ENCODE measurements at places on chromosomes 12 and 14.

DNA sequence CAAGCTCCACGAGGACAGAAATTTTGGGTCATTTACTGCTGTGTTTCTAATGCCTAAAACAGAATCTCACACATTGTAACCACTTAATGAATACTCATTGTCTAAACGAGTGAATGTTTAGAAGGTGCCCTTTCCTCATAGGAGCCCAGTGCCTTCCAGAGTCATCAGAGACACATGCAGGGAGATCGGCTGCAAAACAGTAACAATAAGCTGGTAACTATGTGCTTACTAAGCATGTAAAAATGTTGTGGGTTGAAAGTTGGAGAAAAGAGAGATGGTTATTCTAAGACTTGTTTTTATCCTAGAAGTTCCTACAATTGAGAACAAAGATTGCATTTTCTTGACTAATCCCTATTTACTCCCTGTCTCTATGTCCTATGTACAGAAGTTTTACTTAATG lies 7.4 kb downstream of the TESPA1 start:
- DNase-seq = peak; percentile 65

DNA sequence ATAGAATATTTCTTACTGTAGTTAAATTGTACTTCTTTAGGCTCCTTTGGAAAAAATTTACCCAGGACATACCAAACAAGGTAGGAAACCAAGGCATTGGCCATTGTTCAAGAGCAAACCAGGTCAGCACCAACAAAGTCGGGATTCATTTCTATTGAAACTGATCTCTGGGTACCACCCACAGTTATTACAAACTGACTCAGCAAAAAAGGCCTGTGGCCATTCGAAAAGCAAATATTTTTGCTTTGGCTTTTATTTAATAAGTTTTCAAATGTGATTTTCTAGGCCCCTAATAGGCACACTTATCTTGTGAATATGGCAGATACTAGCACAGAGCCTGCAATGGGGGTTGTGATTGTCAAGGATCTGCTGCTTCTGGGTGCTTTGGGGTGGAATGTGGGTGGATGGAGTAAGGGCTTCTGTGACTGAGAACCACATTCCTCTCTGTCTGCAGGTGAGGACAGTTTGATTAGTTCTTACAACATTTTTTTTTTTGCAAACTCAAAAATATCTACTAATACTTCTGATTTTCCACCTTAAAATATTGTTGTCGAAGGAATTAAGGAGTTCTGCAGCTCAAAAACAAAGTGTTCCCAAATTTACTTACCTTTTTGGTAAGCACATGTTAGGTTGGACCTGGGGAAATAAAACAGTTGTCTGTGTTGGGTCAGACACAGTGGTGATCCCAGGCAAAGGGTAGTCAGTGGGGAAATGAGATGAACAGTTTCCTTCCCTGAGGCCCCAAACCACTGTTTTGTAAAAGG lies 45.1 kb downstream of the FLRT2 start:
- DNase-seq = no peak

DNA sequence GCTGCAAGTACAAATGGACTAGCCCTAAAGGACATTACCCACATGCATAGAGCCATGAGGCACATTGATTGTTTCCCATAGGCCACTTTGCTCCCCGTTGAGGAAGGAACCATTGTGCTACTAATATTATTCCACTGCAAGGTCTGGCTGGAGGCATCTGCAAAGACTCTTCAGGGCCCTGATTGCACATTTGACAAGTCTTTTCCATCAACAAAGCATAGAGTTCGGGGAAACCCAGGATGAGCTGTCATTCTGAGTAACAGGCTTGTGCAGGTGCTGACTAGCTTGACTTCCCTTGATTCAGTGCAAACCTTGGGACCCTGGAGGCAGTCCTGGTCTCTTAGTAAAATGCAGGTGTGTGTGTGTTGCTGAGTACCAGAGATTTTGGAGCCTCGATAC lies 73.8 kb downstream of the SUSD6 start:
- DNase-seq = peak; percentile 66

DNA sequence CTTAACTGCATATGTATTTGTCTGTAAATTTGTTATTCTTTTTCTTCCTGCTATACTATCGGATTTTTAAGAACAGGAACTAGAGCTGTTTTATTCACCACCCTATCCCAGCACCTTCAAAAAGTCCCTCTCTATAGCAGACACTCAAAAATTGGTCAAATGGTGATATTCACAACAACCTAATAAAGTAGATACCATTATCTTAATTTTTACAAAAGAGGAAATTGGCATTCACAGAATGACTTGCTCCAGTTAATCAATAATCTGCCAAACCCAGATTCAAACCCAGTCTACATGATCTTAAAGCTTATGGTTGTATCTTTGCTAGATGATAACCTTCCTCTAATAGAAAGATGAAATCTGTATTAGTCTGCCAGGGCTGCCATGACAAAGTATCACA lies 426.6 kb downstream of the EGLN3 start:
- no peak for DNase-seq

GRCh38 chr12:64064240-64064639 lies 157.9 kb downstream of the KICS2 start:
- DNase-seq = no peak

DNA sequence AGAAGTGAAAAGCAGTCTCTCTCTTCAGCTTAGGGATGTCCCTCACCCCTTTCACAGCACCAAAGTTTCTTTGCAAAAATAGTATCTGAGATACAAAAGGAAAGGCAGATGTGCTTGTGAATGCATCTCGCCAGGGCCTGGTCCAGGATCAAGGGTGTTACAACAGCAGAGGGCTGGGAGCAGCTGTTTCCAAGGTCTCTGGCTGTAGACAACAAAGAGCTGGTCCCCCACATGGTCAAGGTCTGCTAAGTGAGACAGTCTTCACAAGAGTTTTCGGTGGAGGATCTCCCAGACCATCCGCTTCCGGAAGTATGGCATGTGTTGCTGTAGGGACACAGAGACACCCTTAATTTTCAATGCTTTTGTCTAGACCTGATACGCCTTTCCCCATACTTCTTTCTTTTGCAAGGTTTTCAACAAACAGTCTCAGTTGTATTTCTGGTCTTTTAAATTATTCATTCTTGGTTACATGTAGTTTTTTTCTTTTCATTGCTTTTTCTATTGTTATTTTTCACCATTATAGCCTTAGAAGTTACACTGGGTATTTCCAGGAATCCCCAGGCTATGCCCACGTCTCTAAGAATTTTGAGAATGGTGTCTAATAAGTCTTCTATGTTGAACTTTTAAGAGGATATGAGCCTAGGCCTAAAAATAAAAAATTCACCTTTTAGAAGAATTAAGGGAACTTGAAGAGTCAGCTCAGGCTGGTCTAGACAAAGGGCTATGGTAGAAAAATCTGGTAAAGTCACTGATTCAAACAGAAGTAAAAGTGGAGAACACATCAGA lies 41.0 kb upstream of the COL2A1 start:
- DNase-seq = no peak

- no peak for DNase-seq
Measured at GRCh38 chr14:66696326-66696725, 188.4 kb downstream of the GPHN start.
